ENCODE measurements at places on chromosomes 12 and 14. TPM values are rescaled to one million over a fixed set of nuclear protein-coding genes. Genes with fewer than 3 reads are reported as not detected.

- no peak for DNase-seq
Measured at GRCh38 chr12:69657376-69658137, 41.5 kb downstream of the BEST3 start.

The A2M gene
- 44.5 TPM for total RNA-seq

DNA sequence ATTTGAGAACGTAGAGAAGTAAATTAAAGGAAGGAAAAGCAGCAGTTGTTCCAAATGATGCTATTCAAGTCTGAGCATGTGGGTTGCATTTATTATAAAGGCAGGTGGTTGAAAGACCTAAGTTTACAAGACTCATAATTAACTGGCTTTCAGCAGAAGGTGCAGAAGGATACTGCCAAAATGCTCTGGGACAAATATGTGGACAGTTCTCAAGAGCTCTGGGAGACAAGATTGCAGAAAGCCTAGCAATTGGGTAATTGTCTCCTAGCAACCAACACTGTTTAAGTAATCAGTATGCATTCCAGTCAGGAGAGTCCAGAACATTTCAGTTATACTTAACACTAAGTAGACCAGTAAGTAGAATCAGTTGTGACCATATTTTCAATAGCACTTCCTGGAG is 131.5 kb downstream of the GPR135 start:
- no peak for DNase-seq

DNA sequence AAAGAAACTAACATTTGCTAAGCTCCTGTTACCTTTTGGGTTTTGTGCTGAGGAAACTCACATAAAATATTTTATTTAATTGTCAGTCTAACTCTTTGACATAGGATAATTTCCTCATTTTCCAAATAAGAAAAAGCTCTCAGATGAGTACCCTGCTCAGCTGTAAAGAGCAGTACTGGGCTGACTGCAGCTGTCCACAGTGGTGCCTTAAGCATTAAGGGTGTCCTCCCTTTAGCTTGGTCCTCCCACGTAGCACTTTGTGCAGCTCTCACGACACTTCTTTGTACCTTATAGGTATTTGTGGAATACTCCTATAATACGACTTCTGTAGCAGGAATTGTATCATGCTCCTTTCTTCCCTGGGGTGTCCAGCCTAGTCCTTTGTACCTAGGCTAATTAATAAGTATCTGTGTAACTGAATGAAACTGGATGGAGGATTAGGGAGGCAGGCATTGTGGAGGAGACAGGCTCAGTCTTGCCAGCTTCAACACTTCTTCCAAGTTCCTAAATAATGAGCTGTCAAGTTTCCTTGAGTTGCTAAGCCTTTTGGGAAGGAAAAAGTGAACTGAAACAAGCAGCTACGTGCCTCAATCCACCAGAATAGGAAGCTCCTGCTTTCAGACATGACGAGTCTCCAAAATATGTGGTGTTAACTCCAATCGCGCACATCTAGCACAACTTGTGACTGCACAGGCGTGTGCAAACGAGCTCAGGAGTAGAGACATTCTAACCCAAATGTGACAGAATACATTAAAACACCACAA is 123.0 kb downstream of the SLC38A4 start:
- DNase-seq, result no peak

The PCED1B gene
- 0.94 TPM for total RNA-seq

- no peak for DNase-seq
Measured at GRCh38 chr12:42589465-42590329, at the start of gene PRICKLE1. TSS of gene PRICKLE1 (minus strand) at chr12:42589746. CDS start at chr12:42472516, 117,230 bp downstream.

DNA sequence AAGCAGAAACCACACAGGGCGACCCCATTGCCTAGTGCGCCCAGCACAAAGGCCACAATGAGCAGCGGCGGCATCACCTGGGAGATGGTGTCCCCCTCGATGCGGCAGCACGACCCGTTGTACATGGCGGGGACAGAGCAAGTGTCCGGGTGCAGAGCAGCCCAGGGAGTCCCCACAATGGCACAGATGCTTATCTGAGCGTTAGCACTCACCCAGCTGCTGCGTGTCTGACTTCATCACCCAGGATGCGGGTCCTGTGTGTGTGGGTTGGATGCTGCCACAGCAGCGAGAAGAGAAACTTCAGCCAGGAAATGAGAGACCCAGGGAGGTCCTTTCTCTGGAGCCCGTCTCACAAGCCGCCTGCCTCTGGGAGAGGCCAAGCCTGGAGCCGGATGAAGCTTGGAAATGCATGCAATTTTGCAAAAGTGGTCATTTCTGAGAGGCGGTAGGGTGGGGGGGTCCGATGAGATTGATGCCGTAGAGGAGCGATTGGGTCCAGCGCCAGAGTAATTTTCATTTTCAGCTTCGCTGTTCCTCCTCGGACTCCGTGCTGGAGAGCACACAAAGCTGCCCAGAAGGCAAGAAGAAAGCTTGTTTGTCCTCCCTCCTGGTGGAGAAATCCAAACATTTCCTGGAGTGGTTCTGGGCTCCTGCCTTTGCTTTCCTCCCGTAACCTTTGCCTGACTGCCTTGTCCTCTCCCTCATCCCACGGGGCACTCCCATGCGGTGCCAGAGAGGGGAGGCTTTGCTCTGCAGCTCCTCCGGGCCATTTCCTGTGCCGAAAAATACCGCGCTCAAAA is at the start of gene HCAR1:
Gene HCAR1 (minus strand): TSS at position 630 of the 800 bp plus-strand sequence. CDS start 505 bp downstream, at position 125.
- no peak for DNase-seq

The SPRYD4 gene
- 1.6 TPM for total RNA-seq

DNA sequence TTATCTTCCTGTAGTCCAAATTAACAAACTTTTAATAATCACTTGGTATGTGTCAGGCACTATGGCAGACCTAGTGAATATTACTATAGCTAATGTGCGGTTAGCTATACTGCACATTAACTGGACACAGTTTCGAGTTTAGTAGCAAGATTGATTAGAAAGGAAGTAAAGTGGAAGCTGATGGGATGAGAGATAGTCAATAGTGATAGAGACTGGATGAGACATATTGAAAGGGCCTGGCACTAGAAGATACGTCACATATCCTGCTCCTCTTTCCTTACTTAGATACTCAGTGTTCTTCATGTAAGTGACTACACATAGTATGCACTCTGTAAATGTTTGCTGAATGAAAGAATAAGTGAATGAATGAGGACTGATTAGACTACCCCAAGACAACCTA is 5.5 kb downstream of the TBK1 start:
- DNase-seq, result no peak

The CLEC4D gene
- total RNA-seq, result not detected

The OASL gene
- total RNA-seq, result 0.16 TPM

DNA sequence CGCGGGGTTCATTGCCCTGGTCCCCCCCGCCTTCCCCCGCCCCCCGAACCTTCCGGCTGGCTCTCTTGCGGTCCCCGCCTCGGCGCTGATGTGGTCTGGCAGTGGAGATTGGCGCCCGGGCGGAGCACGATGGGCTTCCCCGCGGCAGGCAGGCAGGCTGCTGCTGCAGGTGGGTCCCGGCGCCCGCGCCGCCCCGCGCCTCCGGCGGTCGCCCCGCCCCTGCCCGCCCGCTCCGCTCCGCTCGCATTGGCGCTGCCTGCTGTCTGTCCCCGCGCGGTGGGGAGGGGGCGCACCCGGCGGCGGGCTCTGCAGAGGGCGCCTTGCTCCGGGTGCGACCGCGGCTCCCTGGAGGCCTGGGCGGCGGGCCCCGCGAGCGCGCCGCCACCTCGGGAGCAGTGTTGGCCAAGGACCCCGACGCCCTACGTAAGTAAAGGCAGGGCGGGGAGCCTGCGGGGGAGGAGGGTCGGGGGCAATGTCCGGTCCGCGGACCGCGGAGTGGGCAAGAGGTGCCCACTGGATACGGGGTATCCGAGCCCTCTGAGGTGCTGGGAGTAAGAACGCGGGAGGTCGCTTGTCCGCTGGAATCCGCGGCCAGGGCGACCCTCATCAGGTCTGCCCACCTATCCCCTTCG is at the start of gene AKAP5:
Gene AKAP5 (plus strand): TSS at position 309 of the 632 bp plus-strand sequence. CDS start 2,896 bp downstream, outside the sequence.
- peak; percentile 67 for DNase-seq

DNA sequence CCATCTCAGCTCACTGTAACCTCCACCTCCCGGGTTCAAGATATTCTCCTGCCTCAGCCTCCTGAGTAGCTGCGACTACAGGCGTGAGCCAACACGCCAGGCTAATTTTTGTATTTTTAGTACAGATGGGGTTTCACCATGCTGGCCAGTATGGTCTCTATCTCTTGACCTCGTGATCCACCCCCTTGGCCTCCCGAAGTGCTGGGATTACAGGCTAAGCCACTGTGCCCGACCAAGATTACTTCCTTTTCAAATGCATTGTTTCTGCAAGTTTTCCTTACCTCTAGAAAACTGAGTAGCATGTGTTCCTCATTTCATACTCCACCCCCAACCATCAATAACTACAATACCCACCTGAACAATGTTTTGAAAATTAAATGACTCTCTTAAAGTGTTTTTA is 13.1 kb downstream of the ARF6 start:
- DNase-seq, result no peak

- no peak for DNase-seq
Measured at GRCh38 chr12:66984962-66985361, 284.2 kb upstream of the CAND1 start.

The ABHD4 gene
- 3.4 TPM for total RNA-seq
